ENCODE measurements at places on chromosomes 5 and 9.

- DNase-seq = no peak
Observed at GRCh38 chr5:96064877-96065276, 103.2 kb upstream of the ELL2 start.

GRCh38 chr9:5651246-5651645 lies 22.3 kb downstream of the RIC1 start:
- no peak for DNase-seq

GRCh38 chr5:156197042-156197635 lies 129.8 kb upstream of the SGCD start:
- no peak for DNase-seq

DNA sequence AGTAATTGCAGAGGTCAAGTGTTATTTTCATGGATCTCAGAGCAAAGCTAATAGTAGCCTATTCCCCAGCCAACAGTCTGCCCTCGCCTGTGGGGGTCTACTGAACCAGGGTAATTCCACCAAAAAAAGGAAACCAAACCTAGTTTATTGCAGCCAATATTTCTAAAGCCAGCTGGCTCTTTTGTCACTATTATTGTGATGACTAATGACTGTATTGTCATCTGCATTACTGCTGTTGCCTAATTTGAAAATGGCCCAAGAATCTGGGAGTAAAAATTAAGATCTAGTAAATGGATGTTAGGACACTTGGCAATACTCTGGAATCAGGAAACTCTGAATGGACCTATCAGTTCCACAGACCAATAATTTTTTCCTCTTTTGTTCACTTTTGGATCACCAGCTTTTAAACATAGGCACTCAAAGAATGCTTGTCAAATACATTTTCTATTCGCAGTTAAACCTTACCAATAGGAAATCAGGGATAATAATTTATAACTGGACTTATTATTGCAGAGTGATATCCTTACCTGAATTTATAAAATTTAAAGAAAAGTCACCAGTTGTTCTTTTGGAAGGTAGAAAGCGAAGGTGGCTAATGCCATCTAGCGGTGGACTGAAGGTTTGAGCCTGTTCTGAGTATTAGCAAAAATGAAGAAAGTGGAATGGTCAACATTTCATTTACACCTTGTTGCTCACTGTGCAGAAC lies 69.2 kb downstream of the SYK start:
- no peak for DNase-seq

DNA sequence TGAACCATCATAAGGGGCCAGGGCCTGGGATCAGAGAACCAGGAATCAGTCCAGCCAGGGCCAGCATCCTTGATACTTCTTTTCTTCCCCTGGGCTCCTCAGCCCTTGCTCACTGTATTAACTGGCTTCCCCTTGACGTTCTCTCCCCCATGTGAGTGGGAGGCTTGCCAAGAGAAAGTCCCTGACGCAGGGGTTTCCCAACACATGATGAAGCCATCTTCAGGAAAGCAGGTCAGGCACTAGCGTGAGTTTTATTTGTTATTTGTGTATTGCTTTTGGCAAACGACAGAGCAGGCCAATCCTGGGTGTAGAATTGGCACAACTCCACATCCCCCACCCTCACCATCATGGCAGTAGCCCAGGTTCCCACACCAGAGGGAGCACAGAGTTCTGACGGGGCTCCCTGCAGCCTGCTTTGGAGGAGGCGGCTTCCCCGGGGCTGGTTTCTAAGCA lies 165.5 kb upstream of the NFIL3 start:
- no peak for DNase-seq

GRCh38 chr9:82969291-82969690 lies 93.7 kb downstream of the RASEF start:
- no peak for DNase-seq

DNA sequence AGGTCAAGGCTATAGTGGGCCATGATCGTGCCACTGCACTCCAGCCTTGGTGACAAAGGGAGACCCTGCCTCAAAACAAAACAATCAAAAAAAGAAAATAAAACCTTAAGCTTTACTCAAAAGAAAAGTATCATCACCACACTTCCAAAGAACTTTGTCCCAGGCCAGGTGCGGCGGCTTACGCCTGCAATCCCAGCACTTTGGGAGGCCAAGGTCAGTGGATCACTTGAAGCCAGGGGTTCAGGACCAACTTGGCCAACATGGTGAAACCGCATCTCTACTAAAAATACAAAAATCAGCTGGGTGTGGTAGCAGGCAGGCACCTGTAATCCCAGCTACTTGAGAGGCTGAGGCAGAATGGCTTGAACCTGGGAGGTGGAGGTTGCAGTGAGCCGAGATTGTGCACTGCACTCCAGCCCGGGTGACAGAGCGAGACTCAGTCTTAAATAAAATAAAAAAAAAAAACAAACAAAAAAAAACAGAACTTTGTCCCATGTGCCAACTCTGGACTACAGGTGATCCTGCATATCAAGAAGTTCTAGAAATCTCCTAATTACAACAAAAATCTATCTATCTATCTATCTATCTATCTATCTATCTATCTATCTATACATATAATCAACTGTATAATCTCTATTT lies 19.7 kb downstream of the CLINT1 start:
- no peak for DNase-seq

DNA sequence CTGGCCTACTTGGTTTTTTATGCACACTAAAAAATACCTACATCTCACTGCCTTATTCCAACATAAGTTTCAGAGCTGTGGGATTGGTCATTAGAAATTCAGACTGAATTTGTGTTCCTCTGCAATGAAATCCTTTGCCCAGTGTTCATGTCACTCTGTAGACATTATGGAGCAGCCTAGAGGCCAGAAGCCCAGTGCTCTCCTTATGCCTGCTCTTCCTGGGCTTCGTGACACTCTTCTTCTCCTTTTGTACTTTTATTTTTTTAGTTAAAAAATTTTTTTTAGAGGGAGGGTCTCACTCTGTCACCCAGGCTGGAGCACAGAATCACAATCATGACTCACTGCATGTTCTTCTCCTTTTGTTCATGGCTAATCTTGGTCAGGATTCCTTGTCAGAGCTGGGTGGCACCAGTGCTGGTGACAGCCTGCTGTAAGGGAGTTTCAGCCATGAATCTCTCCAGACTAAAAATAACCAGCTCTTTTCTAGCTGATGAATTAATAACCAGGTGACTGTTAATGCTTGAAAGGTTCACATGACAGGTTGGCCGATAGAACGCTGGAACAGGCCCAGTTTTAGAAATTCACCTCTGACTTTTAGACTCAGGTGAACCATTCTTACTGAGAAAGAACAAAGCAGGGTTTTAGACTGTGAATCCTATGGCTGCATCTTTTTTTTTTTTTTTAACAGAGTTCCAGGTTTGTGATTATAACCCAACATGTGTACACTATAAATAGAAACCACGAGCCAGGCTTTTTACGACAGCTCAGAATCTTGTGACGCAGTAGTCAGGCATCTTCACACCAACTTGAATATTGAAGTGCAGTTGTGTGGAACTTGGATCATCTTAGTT lies 34.1 kb upstream of the C5orf47 start:
- no peak for DNase-seq

GRCh38 chr9:121024237-121024636 lies 25.8 kb downstream of the C5 start:
- no peak for DNase-seq

DNA sequence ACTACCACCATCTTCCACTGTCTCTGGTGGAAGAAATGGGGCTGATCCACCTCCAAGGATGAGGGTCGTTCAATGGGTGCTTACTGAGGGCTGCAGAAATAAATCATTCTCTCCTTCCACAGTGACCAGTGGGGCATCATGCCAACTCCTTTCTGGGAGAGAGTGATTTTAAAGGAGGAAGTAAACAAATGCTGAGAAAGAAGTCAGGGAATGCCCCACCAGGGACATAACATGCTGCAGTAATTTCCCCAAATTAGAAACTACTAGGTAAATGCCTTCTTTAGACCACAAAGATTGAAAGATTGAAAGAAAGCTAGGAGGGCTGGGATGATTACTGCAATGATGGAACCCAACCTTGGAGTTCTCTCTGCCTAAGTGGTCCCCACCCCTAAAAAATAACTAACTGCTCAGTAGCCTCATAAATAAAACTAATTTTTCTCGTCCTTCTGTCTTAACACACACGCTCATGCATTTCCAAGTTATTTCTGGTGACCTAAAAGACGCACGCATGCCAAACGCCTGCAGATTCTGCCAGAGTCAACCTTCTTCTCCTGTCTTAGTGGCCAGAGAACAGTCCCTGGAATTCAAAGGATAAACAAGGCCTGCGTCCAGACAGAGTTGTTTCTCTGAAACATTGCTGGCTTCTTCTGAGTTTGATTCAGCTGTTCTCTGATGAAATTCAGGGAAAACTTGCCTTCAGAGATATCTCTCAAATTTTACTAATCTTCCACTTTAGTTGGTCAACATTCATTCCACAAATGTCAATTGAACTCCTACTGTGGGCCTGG lies 250.0 kb downstream of the NR3C1 start:
- no peak for DNase-seq

- no peak for DNase-seq
Observed at GRCh38 chr5:74442466-74442865, 198.1 kb downstream of the ENC1 start.

- no peak for DNase-seq
Observed at GRCh38 chr5:43227655-43228054, 35.6 kb downstream of the NIM1K start.

DNA sequence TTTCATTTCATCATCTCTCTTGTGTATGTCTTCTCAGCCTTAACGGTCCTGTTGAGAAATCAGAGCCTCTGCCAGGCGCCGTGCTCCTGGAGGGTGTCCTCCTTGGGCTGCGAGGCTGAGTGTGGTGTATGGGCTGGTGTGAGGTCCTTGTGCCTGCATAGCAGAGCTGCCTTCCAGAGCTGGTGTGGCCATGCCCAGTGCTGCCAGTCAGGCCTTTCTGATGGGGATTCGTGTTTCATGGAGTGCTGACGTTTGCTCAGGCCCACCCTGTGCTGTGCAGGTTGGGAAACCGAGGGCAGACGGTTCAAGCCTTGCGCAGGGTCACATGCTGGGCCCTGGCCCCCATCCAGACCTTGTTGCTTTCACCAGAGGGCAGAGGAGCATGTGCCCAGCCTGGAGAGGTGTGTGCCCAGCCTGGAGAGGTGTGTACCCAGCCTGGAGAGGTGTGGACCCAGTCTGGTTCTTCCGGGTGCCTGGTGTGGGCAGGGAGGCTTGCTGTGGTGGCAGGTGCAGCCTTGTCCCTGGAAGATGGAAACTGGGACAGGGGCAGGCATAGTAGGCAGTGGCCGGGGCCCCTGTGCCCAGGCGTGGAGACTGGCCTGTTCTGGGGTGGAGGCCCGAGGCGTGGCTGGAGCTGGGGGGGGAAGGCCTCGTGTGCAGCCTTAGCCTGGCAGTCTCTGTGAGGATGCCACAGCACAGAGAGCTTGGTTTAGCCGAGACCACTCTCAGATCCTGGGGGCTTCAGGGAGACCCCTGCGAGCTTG lies 84.0 kb downstream of the RXRA start:
- no peak for DNase-seq

GRCh38 chr5:140725799-140726471 lies 25.7 kb downstream of the ZMAT2 start:
- DNase-seq = no peak

DNA sequence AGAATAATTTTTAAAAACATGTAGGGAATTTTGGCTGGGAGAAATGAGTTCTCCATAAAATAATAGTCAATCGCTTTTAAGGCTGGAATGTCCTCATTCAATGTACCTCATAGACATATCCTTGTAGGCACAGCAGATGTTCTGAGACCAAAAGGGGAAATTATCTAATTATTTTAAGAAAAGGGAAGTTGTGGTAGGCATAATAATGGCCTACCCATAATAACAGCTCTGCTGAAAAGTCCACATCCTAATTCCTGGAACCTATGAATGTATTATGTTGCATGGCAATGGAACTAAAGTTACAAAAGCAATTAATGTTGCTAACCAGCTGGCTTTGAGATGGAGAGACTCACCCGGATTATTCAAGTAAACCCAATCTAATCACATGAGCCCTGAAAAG lies 216.1 kb downstream of the TRIM36 start:
- no peak for DNase-seq

DNA sequence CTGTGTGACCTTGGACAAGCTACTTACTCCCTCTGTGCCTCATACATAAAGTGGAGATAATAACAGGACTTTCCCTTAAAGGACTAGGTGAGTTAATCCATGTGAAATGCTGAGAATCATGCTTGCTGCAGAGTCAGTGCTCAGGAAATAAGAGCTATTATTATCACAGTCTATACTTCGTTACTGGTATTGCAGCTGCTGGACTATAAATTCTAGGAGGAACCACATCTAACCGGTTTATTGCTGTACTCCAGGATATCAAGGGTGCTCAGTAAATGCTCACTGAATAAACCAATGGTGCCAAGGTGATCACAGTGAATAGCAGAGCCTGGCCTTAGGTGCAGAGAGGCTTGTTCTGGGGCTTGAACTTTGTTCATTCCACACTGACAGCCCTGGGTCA lies 69.3 kb downstream of the HSPA4 start:
- no peak for DNase-seq

DNA sequence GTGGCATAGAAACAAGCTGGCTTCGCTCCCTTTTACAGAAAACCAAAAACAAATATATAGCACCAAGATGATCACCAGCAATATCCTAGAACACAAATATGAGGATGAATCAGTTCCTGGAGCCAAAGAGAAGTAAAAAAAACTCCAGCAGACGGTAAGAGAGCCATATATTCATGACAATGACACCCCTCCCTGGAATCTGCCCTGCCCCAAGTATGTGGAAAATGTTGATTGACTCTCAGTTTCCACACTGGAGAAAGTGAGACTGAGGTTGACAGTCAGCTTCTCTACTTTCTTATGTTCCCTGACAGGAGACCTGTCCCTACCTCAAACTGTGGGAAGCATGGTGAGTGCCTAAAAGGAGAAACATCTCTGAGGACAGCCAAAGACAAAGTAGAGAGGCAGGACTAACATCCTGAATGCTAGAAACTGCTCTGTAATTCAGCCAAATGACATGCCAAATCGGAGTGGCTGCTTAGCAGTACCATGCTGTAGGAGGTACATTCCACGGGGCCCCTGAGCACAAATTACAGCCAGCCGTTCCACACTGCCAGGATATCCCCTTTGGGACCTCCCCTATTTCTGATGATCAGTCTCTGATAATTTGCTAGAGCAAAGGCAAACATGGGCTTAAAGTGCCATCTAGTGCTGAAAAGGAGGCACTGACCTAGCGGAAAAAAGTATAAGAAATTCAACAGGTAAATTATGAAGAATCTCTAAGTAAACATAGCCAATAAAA lies 424.0 kb upstream of the RGMB start:
- no peak for DNase-seq
